ENCODE measurements at places on chromosomes 7 and 10.
A peak's percentile ranks its signal among the peaks of the same experiment; 100 is the strongest.

- DNase-seq = no peak
Measured at GRCh38 chr7:140714331-140715040, 18.0 kb downstream of the NDUFB2 start.

- no peak for DNase-seq
Measured at GRCh38 chr7:12423997-12424745, 20.5 kb upstream of the VWDE start.

- DNase-seq = no peak
Measured at GRCh38 chr7:23893176-23893941, 183.3 kb downstream of the STK31 start.

DNA sequence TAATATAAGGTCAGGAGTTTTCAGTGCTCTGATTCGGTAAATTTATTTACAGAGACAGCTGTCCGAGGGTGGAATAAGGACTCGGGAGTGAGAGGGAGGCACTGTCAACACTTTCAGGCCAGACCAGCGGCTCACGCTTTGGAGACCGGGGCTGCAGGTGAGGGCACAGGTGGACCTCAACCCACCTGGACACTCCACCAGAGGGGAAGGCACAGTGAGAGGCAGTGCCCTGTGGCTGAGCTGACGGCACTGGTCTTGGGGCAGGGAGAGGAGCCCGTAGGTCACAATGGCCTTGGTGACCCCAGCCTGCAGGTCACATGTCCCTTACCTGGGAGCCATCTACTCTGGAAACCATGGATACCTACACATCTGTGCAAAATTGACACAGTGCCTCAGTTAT lies 315.1 kb downstream of the ADARB2 start:
- no peak for DNase-seq

- no peak for DNase-seq
Measured at GRCh38 chr10:94240901-94241300, 121.8 kb downstream of the NOC3L start.

DNA sequence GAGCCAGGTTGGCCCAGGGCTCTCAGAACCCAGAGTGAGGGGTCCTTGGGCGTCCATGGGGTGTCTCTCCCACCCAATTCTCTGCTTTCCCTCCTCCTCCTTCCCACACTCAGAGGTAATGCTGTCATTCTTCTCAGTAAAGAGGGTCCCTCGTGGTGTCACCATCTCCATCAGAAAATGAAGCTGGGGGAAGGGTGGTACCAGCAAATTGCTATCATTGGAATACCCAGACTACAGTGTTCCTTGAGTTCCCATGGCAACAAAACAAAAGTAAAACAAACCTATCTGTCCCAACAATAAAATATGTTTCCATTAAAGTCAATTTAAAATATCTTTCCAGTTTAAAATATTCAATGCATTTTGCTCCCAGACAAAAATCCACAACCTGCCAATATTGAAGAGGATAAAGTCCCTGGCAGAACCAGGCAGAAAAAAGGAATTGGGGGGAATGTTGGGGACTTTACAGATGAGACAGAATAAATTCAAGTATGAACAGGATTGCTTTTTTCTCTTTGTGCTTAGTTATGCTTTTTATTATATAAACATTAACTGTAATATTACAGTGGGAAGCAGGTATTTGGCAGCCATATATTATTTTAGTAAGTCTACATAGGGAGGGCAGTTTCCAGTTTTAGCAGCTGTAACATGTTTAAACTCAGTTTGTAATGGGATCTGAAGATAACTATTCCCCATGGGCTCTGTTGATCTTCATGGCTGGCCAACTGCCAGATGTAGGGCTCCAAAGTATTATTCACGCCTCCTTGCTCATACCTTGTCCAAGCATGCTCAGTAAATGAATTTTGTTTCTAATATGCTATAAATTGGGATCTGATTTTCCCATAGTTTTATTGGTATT lies 182.1 kb downstream of the ARID5B start:
- DNase-seq = peak; percentile 69

GRCh38 chr7:12524794-12525386 lies 45.6 kb upstream of the SCIN start:
- no peak for DNase-seq

DNA sequence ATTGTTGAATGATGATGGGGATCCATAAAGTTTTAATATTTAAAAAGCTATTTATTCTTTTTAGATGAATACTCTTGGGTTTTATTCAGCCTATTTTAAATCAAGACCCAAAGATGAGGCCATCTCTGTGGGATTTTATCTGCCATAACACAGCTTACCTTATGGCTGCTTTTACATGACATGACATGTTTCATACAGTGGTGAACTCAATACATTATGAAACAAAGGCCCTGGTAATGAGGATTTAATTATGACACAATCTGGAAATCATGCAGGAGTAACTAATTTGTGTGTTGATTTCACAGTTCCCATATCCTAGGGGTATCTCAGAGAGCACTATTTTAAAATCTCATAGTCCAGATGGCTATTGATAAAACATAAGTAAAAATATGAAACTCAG lies 661.8 kb upstream of the FZD8 start:
- no peak for DNase-seq

GRCh38 chr10:4181621-4182049 lies 396.6 kb upstream of the KLF6 start:
- no peak for DNase-seq

DNA sequence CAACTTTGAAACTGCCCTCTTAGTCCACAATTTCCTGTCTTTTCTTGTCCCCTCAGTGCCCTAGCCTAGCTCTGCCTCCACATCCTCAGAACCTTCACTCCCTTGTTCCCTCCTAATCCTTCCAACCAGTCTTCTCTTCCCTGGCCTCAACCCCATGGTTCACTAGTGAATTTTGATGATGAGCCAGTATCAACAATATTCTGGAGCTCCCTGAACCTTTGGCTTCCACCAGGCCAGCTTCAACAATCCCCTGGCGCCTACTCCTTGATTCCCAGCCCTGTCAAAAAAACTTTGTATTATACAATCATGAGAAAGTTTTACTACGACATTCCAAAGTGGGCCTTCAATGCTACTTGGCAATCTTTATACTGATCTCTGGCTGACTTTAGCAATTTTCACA lies 116.5 kb downstream of the LMBR1 start:
- no peak for DNase-seq

DNA sequence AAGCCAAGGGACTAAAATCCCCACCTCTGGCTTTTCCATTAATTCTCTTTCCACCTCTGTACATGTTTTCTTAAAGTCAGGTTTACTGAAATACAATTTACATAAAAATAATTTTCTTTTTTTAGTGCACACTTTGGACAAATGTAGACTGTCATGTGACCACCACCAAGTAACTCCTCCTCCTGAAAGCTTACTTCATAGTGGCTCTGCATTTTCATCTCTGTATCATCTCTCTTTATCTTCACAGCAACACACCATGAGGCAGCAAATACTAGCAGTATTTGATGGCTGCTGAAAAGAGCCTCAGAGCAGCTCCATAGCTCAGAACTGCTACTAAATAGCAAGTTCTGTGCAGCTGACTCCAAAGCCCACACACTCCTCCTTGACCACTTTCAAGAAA lies 17.3 kb downstream of the WDFY4 start:
- DNase-seq = no peak

DNA sequence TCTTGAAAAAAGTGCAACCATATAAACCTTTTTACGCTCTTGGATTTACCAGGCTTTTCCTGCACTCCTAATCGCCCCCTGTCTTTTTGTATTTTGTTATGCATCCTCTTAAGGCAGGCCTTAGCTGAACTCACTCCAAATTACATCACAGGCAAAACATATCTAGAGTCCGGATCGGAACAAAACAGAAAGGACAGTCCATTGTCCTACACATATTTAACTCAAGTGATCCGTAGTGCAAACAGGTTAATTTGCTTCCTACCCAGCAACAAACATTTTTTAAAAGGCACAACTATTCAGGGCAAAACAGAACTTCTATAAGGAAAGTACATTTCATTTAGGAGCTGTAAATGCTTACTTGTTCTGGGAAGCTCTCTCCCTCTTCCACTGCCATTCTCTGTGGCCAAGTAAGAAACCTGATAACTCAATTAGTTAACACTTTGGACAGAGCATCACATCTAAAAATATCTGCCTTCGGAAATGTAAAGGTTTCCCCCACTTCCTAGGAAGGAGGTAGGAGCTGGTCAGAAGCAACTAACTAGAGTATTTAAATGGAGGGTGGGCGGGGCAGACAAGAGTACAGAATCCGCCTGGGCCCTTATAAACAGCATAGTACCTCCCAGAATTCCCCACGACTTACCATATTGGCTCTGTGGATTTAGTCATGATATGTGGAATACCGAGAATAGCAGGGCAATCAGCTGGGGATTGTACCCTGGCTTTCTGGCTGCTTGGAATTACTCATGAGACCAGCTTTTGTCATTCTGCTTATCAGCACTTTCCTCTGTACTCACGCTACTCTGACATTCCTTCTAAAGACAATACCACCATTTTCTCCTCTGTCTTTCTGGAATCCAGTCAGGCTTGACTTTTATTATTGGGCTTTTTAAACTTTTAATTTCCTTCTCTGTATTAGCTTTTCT lies 89.5 kb downstream of the ANK3 start:
- no peak for DNase-seq

DNA sequence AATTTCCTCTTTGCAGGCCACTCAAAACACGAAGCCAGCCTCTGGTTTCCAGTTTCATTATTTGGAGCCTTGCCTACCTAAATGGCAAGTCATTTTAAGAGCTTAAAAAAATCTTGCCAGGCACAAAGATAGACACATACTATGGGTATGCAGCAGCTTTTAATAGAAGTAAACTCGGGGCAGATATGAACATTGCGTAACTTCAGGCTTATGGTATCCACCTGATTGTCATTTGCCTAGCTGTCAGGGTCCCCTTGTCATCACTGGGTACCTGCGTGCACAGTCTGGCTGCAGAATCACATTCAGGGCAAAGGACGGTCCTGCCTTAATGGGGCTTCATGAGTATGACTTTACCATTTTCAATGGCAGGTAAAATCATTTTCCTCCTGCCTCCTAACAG lies 466.1 kb upstream of the NRP1 start:
- DNase-seq = no peak

DNA sequence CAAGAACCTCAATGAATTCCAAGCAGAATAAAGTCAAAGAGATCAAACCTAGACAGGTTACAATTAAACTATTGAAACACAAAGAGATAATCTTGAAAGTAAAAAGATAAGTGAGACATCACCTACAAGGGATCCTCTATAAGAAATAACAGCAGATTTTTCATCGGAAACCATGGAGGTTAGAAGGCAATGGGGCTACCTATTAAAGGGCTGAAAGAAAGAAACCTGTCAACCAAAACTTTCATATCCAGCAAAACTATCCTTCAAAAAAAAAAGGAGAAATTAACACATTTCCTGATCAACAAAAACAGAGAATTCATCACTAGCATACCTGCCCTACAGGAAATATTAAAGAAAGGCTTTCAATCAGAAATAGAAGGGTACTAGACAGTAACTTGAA lies 244.9 kb downstream of the ARHGAP12 start:
- DNase-seq = no peak

GRCh38 chr10:102523250-102524029 lies 19.7 kb downstream of the SUFU start:
- no peak for DNase-seq

- DNase-seq = no peak
Measured at GRCh38 chr10:50625649-50626132, 1.9 kb upstream of the SGMS1 start.

DNA sequence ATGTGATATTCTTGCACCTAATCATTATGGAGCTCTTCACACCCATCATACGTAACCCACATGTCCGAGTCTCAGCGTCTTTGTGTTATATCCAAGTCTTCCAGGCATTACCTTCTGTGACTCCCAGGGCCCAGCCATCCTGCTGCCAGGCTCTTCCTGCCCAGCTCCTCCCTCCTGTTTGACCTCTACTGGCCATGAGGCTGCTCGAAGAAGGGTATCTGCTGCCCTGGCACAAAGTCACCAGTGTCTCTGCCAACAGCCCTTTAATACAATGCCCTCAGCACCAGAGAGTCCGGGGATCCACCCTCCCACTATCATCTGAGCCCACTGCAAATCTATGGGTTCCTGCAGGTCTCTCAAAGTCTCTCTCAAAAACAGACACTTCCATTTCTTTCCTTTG lies 65.3 kb upstream of the WAC start:
- no peak for DNase-seq

GRCh38 chr7:18895456-18895855 lies 222.0 kb downstream of the TWIST1 start:
- DNase-seq = no peak

DNA sequence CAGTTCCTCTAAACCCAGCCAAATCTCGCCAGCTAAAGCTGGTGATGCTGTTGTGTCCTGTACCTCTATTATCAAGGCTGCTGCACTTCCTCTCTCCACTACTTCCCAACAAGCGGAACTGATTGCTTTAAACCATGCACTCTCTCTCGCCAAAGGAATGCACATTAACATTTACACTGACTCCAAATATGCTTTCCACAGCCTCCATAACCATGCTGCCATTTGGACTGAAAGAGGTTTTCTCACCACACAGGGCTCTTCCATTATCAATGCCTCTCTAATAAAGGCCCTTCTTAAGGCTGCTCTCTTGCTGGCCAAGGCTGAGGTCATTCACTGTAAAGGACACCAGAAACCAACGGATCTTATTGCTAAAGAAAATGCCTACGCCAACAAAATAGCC lies 11.4 kb upstream of the LRRC61 start:
- no peak for DNase-seq

GRCh38 chr10:117928741-117929140 lies 118.0 kb downstream of the RAB11FIP2 start:
- DNase-seq = no peak

DNA sequence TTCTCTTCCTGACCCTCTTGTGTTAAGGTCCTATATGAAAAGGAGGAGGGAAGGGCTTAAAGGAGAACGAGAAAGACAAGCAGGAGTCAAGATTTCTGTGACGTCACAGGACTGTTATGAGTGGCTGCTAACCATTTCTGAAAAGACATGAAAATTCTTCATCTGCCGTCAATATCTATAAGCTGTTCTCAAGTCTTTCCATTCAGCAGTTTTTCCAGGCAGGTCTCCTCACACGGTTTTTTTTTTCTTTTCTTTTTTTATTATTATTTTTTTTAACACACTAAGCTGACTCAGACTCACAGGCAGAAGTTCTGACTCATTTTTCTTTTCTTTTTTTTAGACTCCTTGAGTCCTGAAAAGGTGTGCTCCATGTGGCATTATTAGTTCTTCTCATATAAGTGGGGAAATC lies 72.0 kb downstream of the DGKI start:
- DNase-seq = no peak

GRCh38 chr7:150996376-150997074 lies 5.7 kb downstream of the NOS3 start:
- DNase-seq = no peak

- peak; percentile 56 for DNase-seq
Measured at GRCh38 chr7:27191833-27192545, 7.0 kb upstream of the HOXA11 start.

DNA sequence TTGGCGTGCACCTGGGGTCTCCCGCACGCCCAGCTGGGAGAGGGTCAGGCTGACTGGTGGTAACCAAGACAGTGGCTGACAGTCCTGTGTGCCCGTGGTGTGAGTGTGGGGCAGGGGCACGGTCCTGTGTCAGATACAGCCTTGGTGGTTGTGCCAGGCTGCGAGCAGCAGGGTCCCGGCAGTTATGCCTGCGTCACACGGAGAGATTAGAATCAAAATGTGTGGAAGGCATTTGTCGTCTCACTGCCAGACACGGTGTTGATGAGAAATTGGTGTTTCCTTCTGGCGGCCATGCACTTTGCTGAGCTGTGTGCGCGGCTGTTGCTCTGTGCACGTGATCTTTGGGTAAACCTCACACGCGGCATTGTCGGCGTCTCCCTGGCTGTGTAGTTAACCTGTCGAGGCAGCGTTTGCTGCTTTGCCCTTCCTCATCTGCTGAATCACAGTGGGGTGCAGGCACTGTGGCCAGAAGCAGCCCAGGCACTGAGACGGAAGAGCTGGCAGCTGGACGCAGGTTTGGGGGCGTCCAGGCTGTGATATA lies 87.7 kb downstream of the NKX6-2 start:
- no peak for DNase-seq

- no peak for DNase-seq
Measured at GRCh38 chr7:50151001-50151400, 58.0 kb upstream of the ZPBP start.
